Posterior vena cava (tissue), 2 donors: ENCODE measurements at places on chromosomes 7 and 10. TPM values are rescaled to one million over a fixed set of nuclear protein-coding genes. Genes with fewer than 3 reads are reported as not detected.

The RAMP3 gene
- total RNA-seq, result 54.1 TPM

The MLXIPL gene
- 14.0 TPM for total RNA-seq

The GOLGA7B gene
- 0.19 TPM for total RNA-seq

The DKK1 gene
- 3.3 TPM for total RNA-seq

The CTAGE4 gene
- total RNA-seq, result 0.29 TPM

The ENKUR gene
- total RNA-seq, result not detected

The CISD1 gene
- 47.5 TPM for total RNA-seq

The SFRP4 gene
- 197 TPM for total RNA-seq

The ASB10 gene
- total RNA-seq, result not detected

The ELOVL3 gene
- total RNA-seq, result 0.29 TPM

The HOXA5 gene
- total RNA-seq, result 11.3 TPM

The COL28A1 gene
- 0.46 TPM for total RNA-seq

The FOXP2 gene
- total RNA-seq, result 10.0 TPM

The CBLL1 gene
- total RNA-seq, result 20.7 TPM

The SHH gene
- total RNA-seq, result not detected

The TWIST1 gene
- total RNA-seq, result 5.0 TPM

The LMOD2 gene
- not detected for total RNA-seq

The OR2A42 gene
- total RNA-seq, result 0.14 TPM

The IFIT2 gene
- 3.6 TPM for total RNA-seq

The NDUFB2 gene
- 198 TPM for total RNA-seq

The IFIT1B gene
- total RNA-seq, result 1.1 TPM

The FGL2 gene
- 31.9 TPM for total RNA-seq

The IQCE gene
- 14.6 TPM for total RNA-seq

The PRTFDC1 gene
- 14.4 TPM for total RNA-seq

The DNAJC2 gene
- total RNA-seq, result 16.0 TPM

The SSC4D gene
- 0.38 TPM for total RNA-seq

The LIPF gene
- not detected for total RNA-seq

The PRPS1L1 gene
- not detected for total RNA-seq

The CALU gene
- total RNA-seq, result 262 TPM

The MKX gene
- total RNA-seq, result 27.0 TPM

The ZMYND11 gene
- total RNA-seq, result 104 TPM

The TRDMT1 gene
- total RNA-seq, result 11.0 TPM

The C10orf105 gene
- total RNA-seq, result 0.24 TPM

The CDC14C gene
- total RNA-seq, result not detected

The C10orf53 gene
- total RNA-seq, result not detected

The EPO gene
- total RNA-seq, result not detected

The ATP5F1C gene
- total RNA-seq, result 202 TPM

The EN2 gene
- total RNA-seq, result 0.19 TPM

The LRGUK gene
- total RNA-seq, result 0.95 TPM

The OR9A2 gene
- total RNA-seq, result not detected

The ARHGEF35 gene
- 7.7 TPM for total RNA-seq

The NUDT13 gene
- total RNA-seq, result 2.1 TPM

The ADRA2A gene
- 6.6 TPM for total RNA-seq

The GPR85 gene
- total RNA-seq, result 0.24 TPM

The SEPTIN7 gene
- total RNA-seq, result 287 TPM

The MYPN gene
- 2.5 TPM for total RNA-seq

The OPALIN gene
- total RNA-seq, result not detected

The OR2A5 gene
- not detected for total RNA-seq

The PPP1R3C gene
- 51.2 TPM for total RNA-seq

The GPR141 gene
- 0.71 TPM for total RNA-seq
